ENCODE measurements at places on chromosomes 1 and 21.
A peak's percentile ranks its signal among the peaks of the same experiment; 100 is the strongest.

GRCh38 chr1:52059321-52059720 is 3.2 kb downstream of the BTF3L4 start:
- no peak overlapping the region for H3K27ac ChIP-seq
- H3K27me3 ChIP-seq = no peaks in the 10 kb centered on the region
- peaks cover 33% of the 10 kb centered on the region for H3K36me3 ChIP-seq
- DNase-seq = no peak

- H3K4me1 ChIP-seq = peaks cover 31% of the 10 kb centered on the region
- H3K27ac ChIP-seq = no peak overlapping the region
- no peak overlapping the region for H3K4me3 ChIP-seq
- DNase-seq = no peak
- peaks cover 3% of the 10 kb centered on the region for H3K36me3 ChIP-seq
- H3K27me3 ChIP-seq = no peaks in the 10 kb centered on the region
These were observed 11.1 kb downstream of the DIPK1A start for GRCh38 chr1:92949937-92950817.

- peaks cover 63% of the 10 kb centered on the region for H3K36me3 ChIP-seq
- no peak for DNase-seq
- no peak overlapping the region for H3K4me3 ChIP-seq
- peak overlapping the region; percentile 50 for H3K27ac ChIP-seq
These were observed 58.4 kb downstream of the SAMSN1 start for GRCh38 chr21:14487490-14488432.

GRCh38 chr1:44672254-44672955 is 1.9 kb downstream of the TMEM53 start:
- H3K27ac ChIP-seq = peak overlapping the region; percentile 64
- H3K4me1 ChIP-seq = peaks cover 32% of the 10 kb centered on the region
- no peaks in the 10 kb centered on the region for H3K27me3 ChIP-seq
- no peaks in the 10 kb centered on the region for H3K36me3 ChIP-seq

- no peaks in the 10 kb centered on the region for H3K36me3 ChIP-seq
- no peak for DNase-seq
- H3K27me3 ChIP-seq = peaks cover 18% of the 10 kb centered on the region
- H3K4me1 ChIP-seq = no peaks in the 10 kb centered on the region
- H3K4me3 ChIP-seq = no peak within 1 kb of the TSS
These were observed at the start of gene CD1E for GRCh38 chr1:158353303-158354075. TSS of gene CD1E (plus strand) at chr1:158353894. CDS start at chr1:158353989, 95 bp downstream.

GRCh38 chr1:37560401-37561132 is 3.8 kb downstream of the DNALI1 start:
- peaks cover 2% of the 10 kb centered on the region for H3K36me3 ChIP-seq
- no peak overlapping the region for H3K27ac ChIP-seq
- no peak for DNase-seq
- peaks cover 8% of the 10 kb centered on the region for H3K4me1 ChIP-seq

DNA sequence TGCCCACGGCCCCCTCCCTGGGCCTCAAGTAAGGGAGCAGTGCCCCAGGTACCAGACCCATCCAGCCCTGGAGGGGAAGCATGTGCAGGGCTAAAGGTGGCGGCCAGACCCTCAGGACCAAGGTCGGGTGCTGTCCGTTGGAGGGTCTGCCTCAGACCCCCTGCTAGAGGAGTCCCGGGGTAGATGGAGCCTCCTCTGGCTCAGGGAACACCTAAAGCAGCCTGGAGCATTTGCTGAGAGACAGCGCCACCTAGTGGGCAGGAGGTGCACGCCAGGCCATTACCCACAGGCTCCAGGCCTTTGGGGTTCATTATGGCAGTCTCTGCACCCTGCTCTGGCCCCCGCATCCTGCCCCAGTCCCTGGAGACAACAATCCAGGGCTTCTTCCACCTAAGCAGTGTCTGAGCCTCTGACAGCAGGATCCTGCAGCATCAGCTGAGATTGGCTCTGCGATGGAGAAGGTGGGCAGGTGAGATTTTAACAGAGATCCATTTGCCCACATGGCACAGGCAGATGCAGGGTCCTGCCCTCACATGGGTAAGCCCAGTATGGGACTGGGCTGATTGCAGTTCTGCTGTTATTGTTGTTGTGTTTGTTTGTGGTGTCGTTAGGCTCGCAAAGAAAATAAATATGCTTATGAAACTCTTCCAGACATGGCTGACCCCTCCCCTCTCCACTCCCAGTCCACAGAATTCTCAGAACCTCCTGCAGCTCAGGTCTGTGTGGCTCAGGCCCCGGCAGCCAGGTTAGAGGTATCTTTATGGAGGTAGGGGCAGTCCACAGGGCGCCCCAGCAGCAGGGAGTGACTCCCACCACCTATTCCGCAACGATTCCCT is 42.4 kb downstream of the CTNNBIP1 start:
- peak; percentile 92 for DNase-seq
- peak overlapping the region; percentile 7 for H3K27ac ChIP-seq
- no peaks in the 10 kb centered on the region for H3K36me3 ChIP-seq
- H3K4me3 ChIP-seq = no peak overlapping the region

GRCh38 chr1:169630006-169630405 is at the start of gene SELP:
TSS of gene SELP (minus strand) at chr1:169630124. CDS start at chr1:169630074, 50 bp downstream.
- H3K36me3 ChIP-seq = peaks cover 6% of the 10 kb centered on the region
- peaks cover 2% of the 10 kb centered on the region for H3K4me1 ChIP-seq
- H3K27ac ChIP-seq = no peak within 1 kb of the TSS
- H3K27me3 ChIP-seq = peaks cover 4% of the 10 kb centered on the region
- DNase-seq = no peak

- H3K4me1 ChIP-seq = peaks cover 60% of the 10 kb centered on the region
- H3K4me3 ChIP-seq = no peak overlapping the region
- H3K27me3 ChIP-seq = no peaks in the 10 kb centered on the region
- H3K36me3 ChIP-seq = peaks cover 2% of the 10 kb centered on the region
- H3K27ac ChIP-seq = no peak overlapping the region
- DNase-seq = no peak
These were observed 29.6 kb upstream of the RGS1 start for GRCh38 chr1:192545896-192546521.

DNA sequence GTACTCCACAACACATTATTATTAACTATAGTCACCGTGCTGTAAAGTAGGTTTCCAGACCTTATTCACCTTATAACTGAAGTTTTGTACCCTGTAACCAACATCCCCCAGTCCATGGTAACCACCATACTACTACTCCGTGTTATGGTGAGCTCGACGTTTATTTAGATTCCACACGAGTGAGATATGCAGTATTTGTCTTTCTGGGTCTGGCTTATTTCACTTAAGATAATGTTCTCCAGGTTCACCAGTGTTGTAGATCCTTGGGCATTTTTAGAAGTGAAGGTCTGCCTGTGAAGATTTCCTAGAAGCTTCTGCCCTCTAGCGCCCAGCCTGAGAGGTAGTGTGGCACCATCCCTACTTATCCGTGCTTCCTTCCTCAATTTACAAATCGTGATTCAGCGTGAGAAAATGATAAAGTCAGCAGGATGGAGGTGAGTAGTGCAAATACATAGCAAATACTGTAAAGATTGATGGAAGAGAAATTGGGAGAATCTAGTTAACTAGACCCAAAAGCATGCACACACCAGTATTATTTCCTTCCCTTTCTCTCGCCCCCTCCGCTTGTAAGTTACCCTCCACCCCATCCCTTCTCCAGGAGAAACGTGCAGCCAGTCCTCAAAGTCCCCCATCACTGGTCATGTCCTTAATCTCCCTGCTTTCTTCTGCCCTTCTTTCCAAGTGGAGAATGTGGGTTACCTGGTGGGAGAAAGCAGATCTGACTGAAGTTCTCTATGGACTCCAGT is 36.0 kb upstream of the DISC1 start:
- no peaks in the 10 kb centered on the region for H3K27me3 ChIP-seq
- peaks cover 7% of the 10 kb centered on the region for H3K4me1 ChIP-seq
- no peaks in the 10 kb centered on the region for H3K36me3 ChIP-seq
- DNase-seq = peak; percentile 55

DNA sequence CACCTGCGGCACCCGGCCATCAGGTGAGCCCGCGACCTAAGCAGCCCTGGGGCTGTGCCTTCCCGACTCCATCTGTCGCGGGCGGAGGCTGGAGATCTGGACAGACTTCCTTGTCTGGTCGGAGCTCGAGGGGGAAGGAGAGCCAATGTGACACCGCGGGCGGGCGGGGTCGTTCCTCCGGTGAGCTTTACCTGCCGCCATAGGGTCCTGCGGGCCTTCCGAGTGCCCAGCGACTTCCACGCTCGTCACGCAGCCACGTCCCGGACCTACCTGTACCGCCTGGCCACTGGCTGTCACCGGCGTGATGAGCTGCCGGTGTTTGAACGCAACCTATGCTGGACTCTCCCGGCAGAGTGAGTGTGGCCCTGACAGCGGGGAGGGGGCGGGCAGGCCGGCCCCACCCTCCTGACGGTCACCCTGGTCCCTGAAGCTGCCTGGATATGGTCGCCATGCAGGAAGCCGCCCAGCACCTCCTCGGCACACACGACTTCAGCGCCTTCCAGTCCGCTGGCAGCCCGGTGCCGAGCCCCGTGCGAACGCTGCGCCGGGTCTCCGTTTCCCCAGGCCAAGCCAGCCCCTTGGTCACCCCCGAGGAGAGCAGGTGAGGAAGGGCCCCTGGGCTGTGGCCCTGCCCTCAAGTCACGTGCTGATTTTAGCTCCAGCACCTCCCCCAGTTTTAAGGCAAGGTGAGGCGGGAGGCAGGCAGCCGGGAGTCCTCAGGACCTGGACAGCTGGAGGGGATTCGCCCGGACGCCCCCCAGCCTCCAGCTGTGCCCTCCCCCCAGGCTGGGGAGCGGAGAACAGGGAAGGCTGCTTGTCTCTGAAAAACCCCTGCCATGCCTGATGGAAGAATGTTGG is 1.1 kb downstream of the PUSL1 start:
- H3K27me3 ChIP-seq = no peaks in the 10 kb centered on the region
- H3K36me3 ChIP-seq = peaks cover 6% of the 10 kb centered on the region

- H3K27ac ChIP-seq = no peak overlapping the region
- peaks cover 41% of the 10 kb centered on the region for H3K27me3 ChIP-seq
- no peak overlapping the region for H3K4me3 ChIP-seq
- no peak for DNase-seq
- H3K4me1 ChIP-seq = peaks cover 4% of the 10 kb centered on the region
- H3K36me3 ChIP-seq = no peaks in the 10 kb centered on the region
These were observed 83.0 kb upstream of the GCLM start for GRCh38 chr1:93992190-93992589.

- no peak overlapping the region for H3K4me3 ChIP-seq
- no peak overlapping the region for H3K27ac ChIP-seq
- no peak for DNase-seq
- H3K4me1 ChIP-seq = no peaks in the 10 kb centered on the region
- no peaks in the 10 kb centered on the region for H3K27me3 ChIP-seq
These were observed 38.9 kb downstream of the SDCCAG8 start for GRCh38 chr1:243294723-243295121.

DNA sequence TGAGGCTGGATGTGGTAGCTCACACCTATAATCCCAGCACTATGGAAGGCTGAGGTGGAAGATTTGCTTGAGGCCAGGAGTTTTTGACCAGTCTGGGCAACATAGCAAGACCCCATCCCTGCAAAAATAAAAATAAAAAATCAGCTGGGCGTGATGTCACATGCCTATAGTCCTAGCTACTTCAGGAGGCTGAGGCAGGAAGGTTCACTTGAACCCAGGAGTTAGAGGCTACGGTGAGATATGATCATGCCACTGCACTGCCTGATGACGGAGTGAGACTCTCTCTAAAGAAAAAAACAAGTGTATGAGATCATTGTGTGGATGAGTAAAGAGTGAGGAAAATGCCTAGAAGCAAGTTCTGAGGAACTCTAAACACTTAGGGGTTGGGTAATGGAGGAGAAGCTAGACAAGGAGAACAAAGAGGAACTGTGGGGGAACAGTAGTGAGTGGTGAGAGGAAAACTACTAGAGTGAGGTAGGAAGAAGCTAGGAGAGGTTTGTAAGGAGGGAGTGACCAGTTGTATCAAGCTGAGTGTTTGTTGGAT is 17.0 kb downstream of the CLIC4 start:
- H3K4me1 ChIP-seq = no peaks in the 10 kb centered on the region
- H3K27me3 ChIP-seq = peaks cover 3% of the 10 kb centered on the region
- DNase-seq = no peak
- H3K4me3 ChIP-seq = no peak overlapping the region

DNA sequence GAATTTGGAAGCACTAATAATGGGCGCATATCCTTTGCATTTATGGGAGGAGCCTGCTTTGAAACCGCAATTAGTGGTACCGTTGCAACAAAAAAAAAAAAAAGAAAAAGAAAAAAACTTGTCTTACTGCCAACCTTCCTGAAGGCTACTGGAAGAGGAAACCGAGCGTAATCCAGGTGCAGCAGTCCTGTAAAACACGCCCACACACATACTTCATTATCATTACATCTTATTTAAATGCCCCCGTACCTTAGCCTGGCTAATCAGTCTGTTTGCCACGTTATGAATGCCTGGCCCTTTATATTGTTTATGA is 686 bp upstream of the ZNF281 start:
- H3K27ac ChIP-seq = peak overlapping the region; percentile 94
- peaks cover 2% of the 10 kb centered on the region for H3K27me3 ChIP-seq
- DNase-seq = no peak

DNA sequence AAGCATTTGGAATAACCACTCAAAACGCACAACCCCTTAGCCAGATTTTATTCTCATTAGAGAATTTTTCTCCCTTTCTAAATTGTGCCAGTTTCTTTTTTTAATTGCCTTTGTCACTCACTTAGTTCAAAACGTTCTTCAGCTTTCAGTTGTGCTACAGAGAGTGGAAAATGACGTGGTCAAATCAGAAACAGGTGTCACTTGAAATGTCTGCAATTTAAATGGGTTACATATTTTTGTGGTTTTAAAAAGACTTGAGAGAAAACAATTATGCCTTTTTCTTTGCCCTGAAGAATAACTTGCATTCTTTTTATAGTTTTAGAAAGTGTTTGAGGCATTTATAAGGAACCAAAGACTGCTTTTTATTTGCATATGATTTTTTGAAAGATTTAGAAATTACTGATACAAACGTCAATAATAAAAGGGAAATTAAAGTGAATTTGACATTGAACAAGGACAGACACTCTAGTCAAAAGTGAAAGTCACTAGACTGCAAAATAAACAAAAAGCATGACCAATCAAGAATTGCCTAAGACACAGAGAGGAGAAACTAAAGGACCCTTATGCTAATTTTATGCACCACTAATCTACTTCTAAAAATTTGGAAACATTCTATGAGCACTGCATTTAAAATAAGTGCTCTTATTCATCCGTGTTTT is 191.0 kb downstream of the TPR start:
- no peaks in the 10 kb centered on the region for H3K36me3 ChIP-seq
- H3K4me3 ChIP-seq = no peak overlapping the region
- peaks cover 11% of the 10 kb centered on the region for H3K27me3 ChIP-seq
- H3K27ac ChIP-seq = no peak overlapping the region

- peaks cover 11% of the 10 kb centered on the region for H3K4me1 ChIP-seq
- H3K4me3 ChIP-seq = no peak overlapping the region
- no peaks in the 10 kb centered on the region for H3K36me3 ChIP-seq
- DNase-seq = no peak
- no peak overlapping the region for H3K27ac ChIP-seq
These were observed 2.6 kb upstream of the DDR2 start for GRCh38 chr1:162629651-162630050.

- H3K27ac ChIP-seq = no peak overlapping the region
- H3K4me3 ChIP-seq = no peak overlapping the region
- peaks cover 42% of the 10 kb centered on the region for H3K27me3 ChIP-seq
- no peaks in the 10 kb centered on the region for H3K36me3 ChIP-seq
- no peak for DNase-seq
These were observed 3.2 kb downstream of the GREM2 start for GRCh38 chr1:240608707-240609106.

- no peak overlapping the region for H3K27ac ChIP-seq
- H3K36me3 ChIP-seq = no peaks in the 10 kb centered on the region
- H3K4me1 ChIP-seq = no peaks in the 10 kb centered on the region
- peaks cover 7% of the 10 kb centered on the region for H3K27me3 ChIP-seq
These were observed 131.9 kb upstream of the BEND5 start for GRCh38 chr1:48908606-48909005.

Data from activated CD8-positive, alpha-beta memory T cell treated with anti-CD3 and anti-CD28 coated beads, Interleukin-2, amount 10 ng/mL, durations not matched to agents 7 days and 5 days (primary cell).